ENCODE measurements at places on chromosomes 1 and 21. TPM values are rescaled to one million over a fixed set of nuclear protein-coding genes. Genes with fewer than 3 reads are reported as not detected.

- H3K27me3 ChIP-seq, result no peaks in the 10 kb centered on the region
- no peak overlapping the region for H3K27ac ChIP-seq
- H3K36me3 ChIP-seq, result no peaks in the 10 kb centered on the region
- no peak overlapping the region for H3K4me3 ChIP-seq
- no peaks in the 10 kb centered on the region for H3K4me1 ChIP-seq
- DNase-seq, result no peak
These were observed 178.3 kb downstream of the ZSCAN20 start for GRCh38 chr1:33650708-33651107.

DNA sequence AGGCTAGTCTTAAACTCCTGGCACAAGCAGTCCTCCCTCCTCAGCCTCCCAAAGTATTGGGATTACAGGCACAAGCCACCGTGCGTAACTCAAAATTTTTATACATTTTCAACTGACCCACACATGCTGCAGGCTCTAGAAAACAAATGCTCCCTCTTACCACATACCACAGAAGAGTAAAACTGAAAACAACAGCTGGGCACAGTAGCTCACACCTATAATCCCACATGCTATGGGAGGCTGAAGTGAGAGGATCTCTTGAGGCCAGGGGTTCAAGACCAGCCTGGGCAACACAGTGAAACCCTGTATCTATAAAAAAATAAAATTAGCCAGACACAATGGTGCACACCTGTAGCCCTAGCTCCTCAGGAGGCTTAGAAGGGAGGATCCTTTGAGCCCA lies 56.7 kb downstream of the AKT3 start:
- H3K4me1 ChIP-seq, result peaks cover 6% of the 10 kb centered on the region
- DNase-seq, result no peak
- H3K4me3 ChIP-seq, result no peak overlapping the region
- no peaks in the 10 kb centered on the region for H3K36me3 ChIP-seq
- no peaks in the 10 kb centered on the region for H3K27me3 ChIP-seq

- H3K27me3 ChIP-seq, result no peaks in the 10 kb centered on the region
- no peak overlapping the region for H3K4me3 ChIP-seq
- no peak for DNase-seq
- no peaks in the 10 kb centered on the region for H3K36me3 ChIP-seq
These were observed 148.1 kb downstream of the NRIP1 start for GRCh38 chr21:14916676-14917141.

The SHISAL2A gene
- total RNA-seq, result not detected

The PRELP gene
- 0.29 TPM for total RNA-seq

The LCE4A gene
- total RNA-seq, result not detected
